Endothelial cell (in vitro differentiated cells): ENCODE measurements at places on chromosomes 2 and 18. TPM values are rescaled to one million over a fixed set of nuclear protein-coding genes. Genes with fewer than 3 reads are reported as not detected.

The NEB gene
- 0.64 TPM for total RNA-seq

The KLHL14 gene
- 1.3 TPM for total RNA-seq

DNA sequence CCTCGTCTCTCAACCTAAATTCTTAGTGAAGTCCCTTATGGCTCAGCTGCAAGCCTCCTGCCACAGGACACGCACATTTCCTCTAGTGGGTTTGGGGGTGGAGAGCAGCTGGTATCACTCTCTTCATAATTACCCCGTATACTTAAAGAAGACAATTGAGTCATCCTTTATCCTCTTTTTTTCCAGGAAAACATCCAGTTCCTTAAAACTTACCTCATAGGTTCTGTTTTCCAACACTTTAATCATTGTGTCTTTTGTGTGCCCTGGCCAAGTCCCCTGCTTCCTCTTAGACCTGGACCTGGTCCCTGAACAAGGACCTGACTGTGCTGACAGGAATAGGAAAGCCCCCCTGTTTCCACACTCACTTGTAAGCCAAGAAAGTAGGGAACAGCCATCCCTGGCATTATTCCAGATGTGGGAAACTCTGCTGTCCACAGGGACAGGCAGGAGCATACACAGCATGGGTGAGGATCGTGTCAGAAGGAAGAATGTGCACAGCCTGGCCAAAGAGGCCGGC is 42.3 kb upstream of the MYO1B start:
- DNase-seq, result no peak
- H3K27ac ChIP-seq, result peak overlapping the region; percentile 68
- H3K4me3 ChIP-seq, result no peak overlapping the region
- no peaks in the 10 kb centered on the region for H3K36me3 ChIP-seq
- H3K27me3 ChIP-seq, result peaks cover 2% of the 10 kb centered on the region
- H3K4me1 ChIP-seq, result peaks cover 14% of the 10 kb centered on the region

DNA sequence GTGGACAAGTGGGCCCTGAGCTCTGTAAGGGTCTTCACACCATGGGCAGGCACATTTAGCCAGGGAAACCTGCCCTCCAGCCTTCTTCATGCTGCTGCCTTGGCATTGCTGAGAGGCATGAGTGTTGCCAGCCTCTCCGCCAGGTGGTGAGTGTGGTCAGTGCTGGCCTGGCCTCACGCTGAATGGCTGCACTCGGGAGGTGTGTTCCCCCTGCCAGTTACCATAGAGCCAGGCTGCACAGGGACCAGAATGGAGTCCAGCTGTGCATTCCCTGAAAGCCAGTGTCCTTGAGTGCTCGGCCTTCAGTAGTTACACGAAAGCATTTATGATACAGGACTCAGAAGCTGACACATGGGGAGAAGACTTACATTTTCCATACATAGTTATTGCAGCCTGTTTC is 139.7 kb downstream of the ATP9B start:
- H3K27me3 ChIP-seq, result peaks cover 3% of the 10 kb centered on the region
- no peak overlapping the region for H3K4me3 ChIP-seq
- no peak for DNase-seq
- peaks cover 4% of the 10 kb centered on the region for H3K4me1 ChIP-seq

DNA sequence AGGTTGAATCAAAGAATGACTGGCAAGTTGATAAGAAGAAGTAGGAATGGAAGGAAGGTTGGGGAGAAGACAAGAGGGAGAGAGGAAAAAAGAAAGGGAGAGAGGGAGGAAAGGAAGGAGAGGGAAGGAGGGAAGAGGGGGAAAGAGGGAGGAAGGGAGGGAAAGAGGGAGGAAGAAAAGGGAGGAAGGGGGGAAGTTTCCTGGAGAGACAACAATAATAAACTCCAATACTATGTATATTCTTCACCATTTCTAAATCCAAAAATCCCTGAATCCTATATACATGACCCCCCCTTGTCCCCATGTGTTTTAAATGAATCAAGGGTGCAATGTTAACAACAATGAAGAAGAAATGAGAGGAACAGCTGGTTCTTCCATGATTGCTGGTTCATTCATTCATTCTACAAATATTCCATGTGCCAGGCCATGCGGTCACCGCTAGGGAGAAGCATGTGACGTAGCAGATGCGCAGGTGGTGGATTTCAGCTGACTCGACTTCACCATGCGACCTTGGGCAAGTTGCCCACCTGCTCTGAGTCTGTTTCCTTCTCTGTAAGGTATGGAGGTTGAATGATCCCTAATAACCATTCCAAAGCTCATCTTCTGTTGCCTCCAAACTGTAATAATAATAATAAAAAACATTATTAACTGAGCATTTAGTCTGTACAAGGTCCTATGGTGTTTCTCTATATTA is 77.6 kb downstream of the EN1 start:
- H3K4me1 ChIP-seq, result no peaks in the 10 kb centered on the region
- DNase-seq, result no peak
- no peak overlapping the region for H3K27ac ChIP-seq
- H3K27me3 ChIP-seq, result peaks cover 2% of the 10 kb centered on the region
- H3K4me3 ChIP-seq, result no peak overlapping the region
- no peaks in the 10 kb centered on the region for H3K36me3 ChIP-seq

The B3GNT7 gene
- 5.3 TPM for total RNA-seq

GRCh38 chr2:88139804-88140203 is 11.9 kb upstream of the FABP1 start:
- no peak overlapping the region for H3K4me3 ChIP-seq
- H3K36me3 ChIP-seq, result no peaks in the 10 kb centered on the region
- H3K27me3 ChIP-seq, result peaks cover 2% of the 10 kb centered on the region

- H3K4me3 ChIP-seq, result no peak overlapping the region
- no peak for DNase-seq
- H3K27me3 ChIP-seq, result no peaks in the 10 kb centered on the region
- H3K4me1 ChIP-seq, result no peaks in the 10 kb centered on the region
- no peak overlapping the region for H3K27ac ChIP-seq
- H3K36me3 ChIP-seq, result peaks cover 3% of the 10 kb centered on the region
These were observed 67.0 kb downstream of the NCAPH start for GRCh38 chr2:96402591-96402990.

The LGALSL gene
- 30.2 TPM for total RNA-seq

DNA sequence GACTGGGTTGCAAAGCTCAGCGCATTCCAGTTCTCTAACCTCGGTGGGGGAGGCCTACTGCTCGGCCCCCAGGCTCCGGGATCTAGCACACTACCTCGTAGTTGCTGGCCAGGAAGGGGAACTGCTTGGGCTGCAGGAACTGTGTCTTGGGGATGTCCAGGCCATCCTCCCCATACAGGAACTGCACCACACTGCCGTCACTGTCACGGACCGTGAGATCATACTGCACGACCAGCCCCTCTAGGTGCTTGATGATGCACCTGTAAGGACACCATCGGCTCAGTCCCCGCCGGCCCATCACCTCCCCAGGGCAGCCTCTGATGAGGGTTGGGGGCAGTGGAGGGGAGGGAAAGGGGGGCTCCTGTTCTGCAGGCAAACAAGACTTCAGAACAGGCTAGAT is 61.6 kb downstream of the POLR1A start:
- H3K4me3 ChIP-seq, result no peak overlapping the region
- H3K4me1 ChIP-seq, result peaks cover 45% of the 10 kb centered on the region
- no peak overlapping the region for H3K27ac ChIP-seq

GRCh38 chr18:49013291-49013691 is 62.5 kb upstream of the SMAD7 start:
- H3K36me3 ChIP-seq, result no peaks in the 10 kb centered on the region
- H3K27me3 ChIP-seq, result peaks cover 8% of the 10 kb centered on the region
- no peak overlapping the region for H3K27ac ChIP-seq
- H3K4me3 ChIP-seq, result no peak overlapping the region

- H3K27me3 ChIP-seq, result no peaks in the 10 kb centered on the region
- H3K36me3 ChIP-seq, result peaks cover 7% of the 10 kb centered on the region
- no peak overlapping the region for H3K27ac ChIP-seq
- H3K4me1 ChIP-seq, result peaks cover 76% of the 10 kb centered on the region
- DNase-seq, result no peak
These were observed 19.2 kb downstream of the SPTBN1 start for GRCh38 chr2:54475285-54475684.

DNA sequence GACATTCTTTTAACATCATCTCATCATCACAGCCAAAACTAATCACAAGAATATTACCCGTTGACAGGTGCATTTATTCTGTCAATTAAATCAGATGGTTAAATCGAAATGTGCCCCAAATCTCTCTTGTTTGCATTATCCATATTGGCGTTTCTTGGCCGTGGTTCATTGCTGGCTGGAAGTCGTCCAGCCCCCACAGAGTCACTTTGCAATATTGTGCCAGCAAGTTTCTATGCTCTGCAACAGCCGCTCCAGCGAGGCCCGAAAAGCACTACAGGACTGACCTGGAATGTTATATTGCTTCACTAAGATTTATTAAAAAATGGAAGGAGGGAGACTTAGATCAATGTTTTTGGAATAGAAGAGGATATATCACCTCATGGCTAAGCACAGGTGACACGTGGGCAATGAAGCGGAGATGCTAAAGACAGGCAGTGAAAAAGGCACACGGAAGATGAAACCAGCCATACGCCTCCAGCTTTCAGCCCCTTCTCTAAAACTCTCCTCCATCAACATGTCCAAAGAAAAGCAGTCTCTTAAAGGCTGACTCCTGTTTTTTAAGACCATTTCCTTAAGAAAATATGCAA is 176.8 kb upstream of the VRK2 start:
- DNase-seq, result no peak
- no peaks in the 10 kb centered on the region for H3K4me1 ChIP-seq
- H3K27me3 ChIP-seq, result no peaks in the 10 kb centered on the region
- H3K4me3 ChIP-seq, result no peak overlapping the region

DNA sequence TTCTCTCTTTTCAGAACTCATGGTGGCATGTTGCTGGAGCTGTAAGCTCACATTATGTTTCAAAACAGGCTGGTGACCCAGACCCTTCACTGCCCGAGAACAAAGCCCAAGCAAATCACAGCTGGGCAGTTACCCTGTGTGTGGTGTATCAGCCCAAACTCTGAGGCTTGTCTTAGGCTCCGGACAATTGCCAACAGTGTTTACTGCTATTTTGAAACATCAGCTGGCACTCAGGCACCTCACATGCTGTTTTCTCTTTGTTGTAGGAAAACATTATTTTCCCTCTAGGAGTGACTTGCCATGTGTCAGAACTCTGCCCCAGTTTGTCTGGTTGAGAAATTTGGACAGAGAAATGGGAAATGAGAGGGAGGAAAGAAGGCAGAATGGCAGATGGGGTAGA is 237.6 kb upstream of the APCDD1 start:
- no peak overlapping the region for H3K4me3 ChIP-seq
- H3K36me3 ChIP-seq, result peaks cover 5% of the 10 kb centered on the region
- no peak overlapping the region for H3K27ac ChIP-seq

GRCh38 chr2:224613543-224614286 is 28.6 kb upstream of the CUL3 start:
- H3K27me3 ChIP-seq, result no peaks in the 10 kb centered on the region
- H3K36me3 ChIP-seq, result no peaks in the 10 kb centered on the region
- H3K4me3 ChIP-seq, result no peak overlapping the region

GRCh38 chr2:1709946-1710560 is 34.3 kb downstream of the PXDN start:
- peaks cover 15% of the 10 kb centered on the region for H3K27me3 ChIP-seq
- no peak for DNase-seq
- peaks cover 53% of the 10 kb centered on the region for H3K4me1 ChIP-seq
- no peak overlapping the region for H3K27ac ChIP-seq
- H3K36me3 ChIP-seq, result peaks cover 9% of the 10 kb centered on the region

GRCh38 chr2:96024336-96025193 is 10.2 kb downstream of the GPAT2 start:
- DNase-seq, result no peak
- no peaks in the 10 kb centered on the region for H3K4me1 ChIP-seq
- no peak overlapping the region for H3K4me3 ChIP-seq
- no peaks in the 10 kb centered on the region for H3K36me3 ChIP-seq
- H3K27me3 ChIP-seq, result peaks cover 4% of the 10 kb centered on the region
- H3K27ac ChIP-seq, result no peak overlapping the region

DNA sequence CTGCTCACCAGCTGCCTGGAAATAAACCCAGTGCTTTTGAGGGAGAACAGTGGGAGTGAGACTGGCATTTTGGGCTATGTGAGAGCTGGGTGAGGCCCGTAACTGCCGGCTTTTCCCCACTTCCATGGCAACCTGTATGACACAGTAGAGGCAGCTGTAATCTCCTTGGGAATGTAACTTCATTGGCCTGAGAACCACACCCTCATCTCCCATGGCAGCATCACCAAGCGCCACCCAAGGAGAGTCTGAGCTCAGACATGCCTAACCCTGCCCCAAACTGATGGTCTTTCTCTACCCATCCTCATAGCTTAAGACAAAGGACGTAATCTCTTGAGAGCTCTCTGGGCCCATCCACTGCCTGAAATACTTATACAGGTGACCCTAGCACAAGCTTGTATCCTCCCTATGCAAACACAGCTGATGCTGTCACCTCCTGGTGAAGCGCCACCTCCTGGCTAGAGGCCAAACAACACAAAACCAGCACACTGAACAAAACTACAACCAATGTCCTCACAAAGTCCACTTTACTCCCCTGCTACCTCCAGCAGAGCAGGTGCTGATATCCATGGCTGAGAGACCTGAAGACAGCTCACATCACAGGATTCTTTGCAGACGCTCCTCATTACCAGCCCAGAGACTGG is 763.4 kb upstream of the NRXN1 start:
- no peak overlapping the region for H3K27ac ChIP-seq
- H3K4me1 ChIP-seq, result peaks cover 13% of the 10 kb centered on the region
- no peaks in the 10 kb centered on the region for H3K27me3 ChIP-seq
- no peak overlapping the region for H3K4me3 ChIP-seq

- no peaks in the 10 kb centered on the region for H3K4me1 ChIP-seq
- H3K36me3 ChIP-seq, result no peaks in the 10 kb centered on the region
- no peaks in the 10 kb centered on the region for H3K27me3 ChIP-seq
- DNase-seq, result no peak
These were observed 1162.7 kb upstream of the ZEB2 start for GRCh38 chr2:145682546-145683157.

The MAPRE3 gene
- total RNA-seq, result 4.1 TPM

The CNTNAP5 gene
- 5.0 TPM for total RNA-seq

The SULT1C2 gene
- total RNA-seq, result 0.85 TPM

The HOXD9 gene
- 0.56 TPM for total RNA-seq

DNA sequence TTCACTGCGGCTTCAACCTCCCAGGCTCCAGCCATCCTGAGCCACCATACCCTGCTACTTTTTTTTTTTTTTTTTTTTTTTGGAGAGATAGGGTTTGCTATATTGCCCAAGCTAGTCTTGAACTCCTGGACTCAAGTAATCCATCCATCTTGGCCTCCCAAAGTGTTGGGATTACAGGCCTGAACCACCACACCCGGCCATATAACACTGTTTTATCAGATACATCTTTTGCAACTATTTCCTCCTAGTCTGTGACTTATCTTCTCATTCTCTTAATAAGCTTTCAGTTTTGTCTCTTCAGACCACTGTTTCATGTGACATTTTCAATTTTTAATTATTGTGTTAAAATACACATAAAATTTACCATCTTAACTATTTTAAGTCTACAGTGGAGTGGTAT is 35.7 kb upstream of the FAM117B start:
- no peak overlapping the region for H3K4me3 ChIP-seq
- H3K27ac ChIP-seq, result no peak overlapping the region
- H3K4me1 ChIP-seq, result no peaks in the 10 kb centered on the region
- no peaks in the 10 kb centered on the region for H3K36me3 ChIP-seq
- no peak for DNase-seq
